Effector memory CD4-positive, alpha-beta T cell (primary cell): ENCODE measurements at places on chromosomes 1 and 21.

DNA sequence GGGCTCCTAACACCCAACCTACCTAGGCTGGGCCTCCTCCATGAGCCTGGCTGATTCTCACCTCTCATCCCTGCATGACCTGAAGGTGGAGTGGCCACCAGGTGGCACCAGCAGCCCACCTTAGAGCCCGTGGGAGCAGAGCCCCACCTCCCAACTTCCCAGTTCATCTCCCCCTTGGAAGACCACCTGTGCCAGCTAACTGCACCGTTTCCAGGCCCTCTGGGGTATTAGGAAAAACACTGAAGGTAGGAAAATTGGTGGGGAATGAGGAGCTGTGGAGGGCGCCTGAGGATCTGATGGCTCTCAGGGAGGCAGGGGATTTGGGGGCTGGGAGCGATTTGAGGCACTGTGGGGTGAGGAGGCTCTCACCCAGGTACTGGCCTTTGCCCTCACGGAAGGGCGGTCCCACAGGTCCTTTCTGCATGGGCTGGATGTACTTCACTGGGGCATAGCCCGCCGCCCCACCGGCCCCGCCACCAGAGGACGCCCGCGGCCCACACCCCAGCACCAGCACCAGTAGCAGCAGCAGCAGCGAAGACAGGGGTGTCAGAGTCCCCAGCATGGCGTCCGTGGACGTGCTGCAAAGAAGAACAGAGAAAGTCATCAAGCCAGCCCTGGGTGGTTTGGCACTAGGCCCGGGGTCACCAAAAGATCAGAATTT is 11.1 kb downstream of the ADPRS start:
- peak; percentile 68 for DNase-seq

DNA sequence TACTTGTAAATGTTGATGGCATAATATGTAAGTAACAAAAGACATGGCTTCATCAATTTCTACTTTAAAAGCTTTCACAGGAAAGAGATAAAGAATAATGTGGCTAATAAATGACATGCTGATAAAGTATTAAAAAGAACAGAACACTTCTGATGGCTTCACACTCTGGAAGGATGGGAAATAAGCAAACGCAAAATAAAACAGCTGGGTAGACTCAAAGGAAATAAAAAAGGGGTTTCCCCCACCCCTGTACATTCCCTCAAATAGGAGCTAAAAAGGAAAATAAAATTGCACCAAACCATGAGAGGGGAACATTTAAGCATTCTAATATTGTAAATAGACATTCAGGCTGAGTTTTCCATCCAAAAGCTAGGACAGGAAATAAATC is 27.0 kb upstream of the DYRK1A start:
- no peak for DNase-seq

DNA sequence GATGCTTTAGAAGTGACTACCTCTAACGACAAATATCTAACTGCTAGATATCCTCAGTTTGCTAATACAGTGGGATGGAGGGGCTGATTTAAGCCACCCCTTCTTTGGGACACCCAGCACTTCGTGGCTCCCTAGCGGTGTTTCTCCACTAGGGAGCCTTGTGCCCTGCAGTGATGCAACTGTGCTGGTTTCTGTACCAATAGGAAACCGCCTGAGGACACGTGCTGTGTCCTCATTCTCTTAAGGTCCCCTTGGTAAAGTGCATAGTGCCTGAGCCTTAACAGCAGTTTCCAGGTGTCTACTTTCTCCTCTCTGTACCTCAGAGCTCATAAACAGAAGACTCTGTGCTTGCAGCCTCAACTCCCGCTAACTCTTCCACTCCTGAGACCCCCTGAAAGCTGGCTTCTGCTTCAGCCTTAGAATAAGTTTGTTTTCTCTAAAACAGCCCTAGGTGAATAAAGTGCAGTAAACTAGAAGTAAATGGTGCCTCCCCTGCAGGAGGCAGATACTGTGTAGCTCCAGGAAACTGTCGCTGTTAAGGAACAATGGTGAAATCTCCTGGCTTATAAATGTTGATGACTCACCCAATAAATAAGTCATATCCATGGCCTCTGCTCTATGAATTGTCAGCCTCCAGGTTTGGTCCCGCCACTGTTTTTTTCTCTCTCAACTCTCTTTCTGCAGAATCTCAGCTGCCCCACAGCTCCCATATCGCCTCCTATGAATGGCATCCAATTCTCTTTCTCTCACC is 130.4 kb downstream of the AK5 start:
- DNase-seq, result no peak

GRCh38 chr1:56758135-56758534 is 61.1 kb downstream of the FYB2 start:
- DNase-seq, result no peak

DNA sequence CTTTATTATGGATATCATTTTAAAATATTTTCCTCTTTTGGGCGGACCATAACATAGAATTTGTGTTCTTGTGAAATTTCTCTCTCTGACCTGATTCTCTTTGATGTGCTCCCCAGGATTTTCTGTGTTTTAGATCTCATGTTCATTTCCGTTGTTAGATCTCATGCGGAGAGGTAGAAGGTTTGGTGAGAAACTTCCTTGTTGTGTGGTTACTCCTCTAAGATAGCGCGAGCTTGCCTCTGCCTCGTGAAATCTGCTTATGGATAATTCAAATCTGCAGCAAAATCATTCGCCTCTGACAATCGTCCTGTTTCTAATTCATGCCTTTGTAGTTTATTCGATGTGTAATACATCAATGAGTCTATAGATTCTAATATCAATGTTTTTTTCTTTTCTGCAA is 580.4 kb downstream of the USP25 start:
- no peak for DNase-seq

- DNase-seq, result no peak
These were observed at the start of gene FCRL1 for GRCh38 chr1:157819896-157820295. FCRL1 (minus strand) TSS chr1:157820120; CDS start chr1:157820037, 83 bp downstream.

GRCh38 chr1:175920381-175920780 is 177.0 kb upstream of the TNR start:
- no peak for DNase-seq

GRCh38 chr1:56345831-56346230 is 233.5 kb downstream of the PLPP3 start:
- no peak for DNase-seq

DNA sequence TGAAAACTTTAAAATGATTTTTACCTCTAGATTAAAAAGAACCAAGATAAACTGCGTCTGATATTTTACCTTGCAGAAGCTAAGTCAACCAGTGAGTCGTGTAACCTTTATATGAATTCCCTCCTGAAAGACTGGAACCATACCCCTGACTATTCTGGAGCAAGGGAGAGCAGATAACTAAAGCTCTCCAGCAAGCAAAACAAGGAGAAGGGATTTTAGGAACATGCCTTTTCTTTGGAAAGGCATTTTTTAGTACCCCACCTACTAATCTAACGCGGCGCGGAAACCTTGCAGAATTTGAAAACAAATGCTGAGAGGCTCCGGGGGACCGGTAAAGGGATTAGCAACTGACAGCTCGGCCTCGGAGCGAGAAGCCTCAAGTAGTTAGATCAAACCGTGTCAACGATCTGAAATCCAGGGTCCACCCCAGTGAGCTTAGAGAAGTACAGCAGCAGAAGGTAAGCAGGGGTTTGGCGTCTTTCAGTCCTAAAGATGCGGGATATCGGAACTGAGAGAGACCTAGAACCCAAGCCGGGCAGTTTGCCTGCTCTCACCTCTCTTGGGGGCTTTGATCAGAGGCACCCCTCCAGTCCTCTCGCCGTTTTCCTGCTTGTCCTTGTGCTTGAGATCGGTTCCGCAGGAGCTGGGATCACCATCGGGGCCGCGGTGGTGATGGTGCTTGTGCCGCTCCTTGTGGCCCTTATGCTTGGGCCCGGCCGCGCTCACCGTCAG is 954 bp downstream of the RSBN1 start:
- DNase-seq, result no peak

DNA sequence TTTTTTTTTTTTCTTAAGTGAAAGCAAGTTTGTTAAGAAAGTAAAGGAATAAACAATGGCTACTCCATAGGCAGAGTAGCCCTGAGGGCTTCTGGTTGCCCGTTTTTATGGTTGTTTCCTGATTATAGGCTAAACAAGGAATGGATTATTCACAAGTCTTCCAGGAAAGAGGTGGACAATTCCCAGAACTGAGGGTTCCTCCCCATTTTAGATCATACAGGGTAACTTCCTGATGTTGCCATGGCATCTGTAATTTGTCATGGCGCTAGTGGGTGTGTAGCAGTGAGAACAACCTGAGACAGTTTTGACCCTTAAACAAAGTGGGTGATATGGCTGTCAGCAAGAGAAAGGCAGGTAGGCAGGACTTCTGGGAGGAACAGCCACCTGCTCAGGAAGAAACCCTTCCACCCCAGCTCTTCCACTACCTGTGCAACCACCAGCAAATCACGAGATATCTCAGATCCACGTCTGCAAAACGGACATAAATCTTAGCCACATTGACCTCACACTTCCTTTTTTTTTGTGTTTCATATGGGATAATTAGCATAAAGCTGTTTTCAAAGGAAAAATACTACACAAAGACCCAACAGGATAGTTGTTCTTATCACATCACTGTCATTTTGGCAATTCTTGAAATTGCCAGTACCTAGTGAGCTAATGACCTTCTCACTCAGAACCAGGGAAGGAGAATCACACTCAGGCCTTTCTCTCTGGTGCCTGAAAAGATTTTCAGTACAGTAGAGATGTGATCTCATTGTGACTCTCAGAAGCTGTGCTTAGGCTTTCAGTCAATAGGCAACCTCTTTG is 34.8 kb upstream of the DUSP10 start:
- DNase-seq, result no peak

DNA sequence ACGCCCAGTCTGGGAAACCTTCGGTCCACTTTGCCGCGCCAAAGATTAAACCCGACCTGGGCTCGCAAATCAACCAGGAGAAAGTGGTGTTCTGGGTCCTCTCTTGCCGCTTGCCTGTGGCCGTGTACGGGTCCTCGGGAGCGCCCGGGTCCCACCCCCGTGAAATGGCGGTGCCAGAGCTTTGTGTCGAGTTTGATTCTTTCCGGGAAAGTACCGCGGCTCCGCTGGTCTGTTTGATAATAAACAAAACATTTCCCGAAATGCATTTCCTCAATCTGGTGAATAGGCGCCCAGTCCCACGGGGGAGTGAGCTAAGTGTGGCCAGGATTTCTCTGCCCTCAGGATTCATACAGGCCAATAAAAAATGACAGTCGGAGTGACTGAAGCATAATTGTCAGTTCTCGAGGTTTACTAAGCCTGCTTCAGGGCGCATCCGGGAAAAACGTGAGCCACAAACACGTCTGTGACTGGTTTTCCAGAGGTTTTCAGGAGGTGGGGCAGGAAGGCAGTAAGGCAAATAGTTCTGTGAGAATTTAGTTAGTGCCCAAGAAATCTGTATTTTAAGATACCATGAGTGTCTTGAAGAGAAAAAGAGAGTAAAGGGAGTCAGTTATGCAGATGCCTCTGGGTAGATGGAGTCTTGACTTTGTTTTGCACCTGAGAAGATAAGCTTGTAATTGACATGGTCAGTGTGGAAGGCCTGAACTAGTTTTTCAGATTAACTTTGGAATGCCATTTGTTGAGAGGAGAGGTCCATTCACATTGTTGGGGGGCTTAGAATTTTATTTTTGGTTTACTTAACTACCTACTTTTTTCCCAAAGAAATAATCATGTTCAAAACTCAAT is 675 bp downstream of the IFNAR1 start:
- DNase-seq, result peak; percentile 70

DNA sequence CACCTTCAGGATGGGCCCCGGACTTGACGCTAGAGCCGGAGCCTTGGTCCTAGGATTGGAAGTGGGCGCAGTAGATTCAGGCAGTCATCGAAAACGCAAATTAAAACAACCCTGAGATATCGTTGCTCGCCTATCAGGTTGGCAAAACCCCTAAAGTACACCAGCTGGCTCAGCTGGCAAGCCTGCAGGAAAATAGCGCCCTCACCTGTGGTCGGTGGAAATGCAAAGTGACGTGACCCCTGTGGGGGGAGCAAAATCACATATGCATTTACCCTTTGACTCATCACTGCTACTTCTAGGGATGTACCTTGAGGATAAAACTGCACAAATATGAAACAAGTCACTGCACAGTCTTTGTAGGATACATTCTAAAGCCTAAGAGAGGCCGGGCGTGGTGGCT is 170.3 kb upstream of the TMEM51 start:
- DNase-seq, result no peak

- no peak for DNase-seq
These were observed 1.4 kb downstream of the PI4KB start for GRCh38 chr1:151325646-151326429.

- DNase-seq, result no peak
These were observed 25.4 kb downstream of the TEX35 start for GRCh38 chr1:178538192-178538916.

- DNase-seq, result no peak
These were observed 46.2 kb downstream of the MAN1A2 start for GRCh38 chr1:117413412-117413811.

DNA sequence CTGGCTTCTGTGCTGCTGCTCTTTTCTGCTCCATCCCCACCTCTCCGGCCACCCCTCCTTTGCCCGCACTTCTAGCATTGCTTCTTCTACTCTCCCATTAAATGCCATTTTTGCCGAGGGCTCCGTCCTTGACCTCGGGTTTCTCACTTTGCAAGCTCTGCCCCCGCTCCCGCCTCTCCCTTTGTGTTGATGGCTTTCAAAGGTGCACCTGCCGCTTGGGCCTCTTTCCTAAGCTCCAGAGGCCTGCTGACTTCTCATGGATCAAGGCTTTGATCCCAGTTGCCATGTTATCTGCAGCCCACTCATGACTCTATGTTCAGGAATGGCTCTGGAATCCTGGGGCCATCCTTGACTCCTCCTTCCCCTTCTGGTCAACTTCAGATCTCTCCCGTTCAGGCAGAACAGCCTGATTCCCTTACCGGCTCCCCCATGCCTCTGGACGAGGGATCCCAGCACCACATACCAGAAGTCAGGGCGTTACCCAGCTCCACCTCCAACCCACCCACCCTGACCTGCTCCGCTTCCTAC is 54.3 kb downstream of the TLR5 start:
- no peak for DNase-seq

DNA sequence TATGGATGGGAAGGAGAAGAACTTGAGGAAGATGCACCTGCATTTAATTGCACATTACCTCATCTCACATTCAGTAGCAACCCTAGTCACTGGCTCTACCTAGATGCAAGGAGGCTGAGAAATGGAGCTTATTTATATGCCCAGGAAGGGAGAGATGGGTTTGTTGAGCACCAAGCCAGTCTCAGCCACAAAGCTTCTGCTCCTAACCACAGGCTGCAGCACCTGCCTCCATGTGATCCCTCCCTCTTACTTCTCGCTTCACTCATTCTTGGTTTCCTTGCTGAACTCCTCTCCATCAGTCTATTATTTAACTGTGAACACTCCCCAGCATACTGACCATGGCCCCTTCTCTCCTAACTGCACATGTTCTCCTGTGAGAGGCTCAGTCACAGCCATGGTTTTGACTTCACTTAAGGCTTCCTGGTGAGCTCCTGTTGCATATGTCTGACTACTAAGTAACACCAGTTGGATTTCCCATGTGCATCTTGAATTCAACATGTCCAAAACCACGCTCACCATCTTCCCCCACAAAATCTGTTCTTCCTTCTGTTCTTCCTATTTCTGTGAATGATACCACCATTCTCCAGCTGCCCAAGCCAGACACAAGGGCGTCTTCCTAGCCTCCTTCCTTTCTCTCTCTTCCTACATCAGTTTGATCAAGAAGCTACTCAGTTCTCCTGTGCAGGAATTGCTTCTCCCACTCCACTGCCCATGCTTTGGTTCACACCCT is 139.8 kb downstream of the AK5 start:
- no peak for DNase-seq

GRCh38 chr21:15324542-15324941 is 259.7 kb upstream of the NRIP1 start:
- DNase-seq, result no peak
